Effector memory CD8-positive, alpha-beta T cell (primary cell): ENCODE measurements at places on chromosomes 7 and 10.

- DNase-seq: no peak
These were observed 45.8 kb upstream of the PRSS58 start for GRCh38 chr7:142303650-142304049.

GRCh38 chr7:44175730-44176129, 13.5 kb downstream of the GCK start:
- DNase-seq: no peak

- DNase-seq: peak; percentile 16
These were observed 63.3 kb downstream of the MRC1 start for GRCh38 chr10:17872191-17873091.

DNA sequence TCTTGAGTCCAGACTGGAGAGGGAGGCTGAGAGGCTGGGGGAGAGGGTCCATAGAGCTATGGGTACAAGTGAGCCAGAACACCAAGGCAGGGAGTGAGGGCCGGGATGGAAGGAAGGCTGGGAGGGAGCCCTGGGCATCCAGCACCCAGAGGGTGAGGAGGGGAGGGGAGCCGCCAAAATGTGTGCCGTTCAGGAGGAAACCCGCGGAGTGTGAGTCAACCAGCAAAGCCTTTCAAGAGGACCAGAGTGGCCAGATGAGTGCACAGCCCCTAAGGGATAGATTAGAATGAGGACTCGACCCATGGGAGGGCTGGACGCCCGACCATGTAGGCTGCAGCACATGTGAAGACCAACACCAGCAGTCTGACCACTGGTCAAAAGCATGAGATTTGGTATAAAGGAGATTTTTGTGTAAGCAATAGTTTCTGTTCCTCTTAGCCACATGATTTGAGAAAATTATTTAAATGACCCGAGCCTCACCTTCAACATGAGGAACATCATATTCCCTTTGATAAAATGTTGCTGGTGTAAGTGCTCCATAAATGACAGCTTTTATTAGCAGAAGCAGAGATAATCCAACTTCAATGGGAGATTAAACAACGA, 179.7 kb upstream of the GRB10 start:
- no peak for DNase-seq

GRCh38 chr7:142487124-142487523, 229.3 kb upstream of the PRSS58 start:
- no peak for DNase-seq

DNA sequence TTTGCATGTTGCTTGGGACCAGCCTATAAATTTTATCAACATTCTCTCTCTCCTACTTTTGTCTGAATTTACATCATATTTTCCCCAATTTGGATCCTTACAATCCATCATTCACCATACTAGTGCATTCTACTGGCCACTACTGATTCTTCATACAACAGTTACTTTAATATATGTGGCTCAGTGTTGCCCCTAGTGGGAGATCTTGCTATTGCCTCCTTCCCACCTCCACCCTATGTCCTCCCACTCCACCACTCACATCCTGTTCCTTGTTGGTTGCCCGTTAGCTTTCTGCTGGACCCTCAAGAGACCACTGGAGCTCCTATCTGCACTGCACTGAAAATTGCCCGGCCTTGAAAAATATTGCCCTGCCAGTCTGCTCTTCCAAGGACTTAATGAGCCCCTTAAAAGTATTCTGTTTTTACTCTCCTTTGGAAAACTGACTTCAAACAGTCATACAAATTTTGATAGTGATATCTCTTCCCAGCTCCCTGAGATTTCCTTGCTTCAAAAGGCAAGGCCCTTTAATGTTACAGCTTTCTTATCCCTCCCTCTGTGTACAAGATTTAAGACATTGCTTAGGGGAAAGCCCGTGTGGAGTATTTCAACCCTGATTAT, 243.2 kb upstream of the TMEM229A start:
- no peak for DNase-seq

DNA sequence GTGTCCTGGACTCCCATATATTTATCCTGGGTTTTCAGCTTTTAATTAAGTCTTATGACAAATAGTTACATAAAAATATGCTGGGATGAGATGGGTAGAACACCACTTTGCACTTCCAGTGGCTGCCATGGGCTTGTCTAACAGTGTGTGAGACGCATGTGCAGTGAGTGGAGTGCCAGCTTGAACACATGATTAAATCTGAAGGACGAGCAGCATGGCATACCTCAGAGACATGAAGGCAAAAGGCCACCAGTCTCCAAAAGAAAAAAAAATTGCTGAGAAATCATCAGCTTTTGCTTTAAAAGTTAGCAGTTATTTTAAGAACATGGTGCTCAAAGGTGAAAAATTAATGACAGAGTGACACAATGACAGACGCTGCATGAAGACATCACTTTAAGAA, 139.0 kb upstream of the ADCY1 start:
- no peak for DNase-seq

DNA sequence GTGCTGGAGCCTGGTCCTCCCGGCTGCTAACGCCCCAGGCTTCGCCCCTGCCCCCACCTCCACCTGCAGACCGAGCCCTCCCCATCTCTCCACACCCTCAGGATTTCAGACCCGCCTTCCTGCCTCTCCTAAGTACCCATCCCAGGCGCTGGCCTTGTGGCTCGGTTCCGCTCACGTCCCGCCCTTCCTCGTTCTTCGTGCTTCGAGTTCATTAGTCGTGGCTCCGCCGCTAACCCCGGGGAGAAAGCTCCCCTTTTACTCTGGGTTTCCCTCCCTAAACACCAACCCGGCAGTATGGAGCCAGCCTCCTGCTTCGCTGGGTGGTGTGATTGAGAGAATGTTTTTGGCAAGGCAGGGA, 11.2 kb downstream of the EMX2 start:
- DNase-seq: no peak
